ENCODE measurements at places on chromosomes 12 and 14.

- no peak for DNase-seq
Observed at GRCh38 chr12:26369588-26369987, 174.2 kb downstream of the SSPN start.

- DNase-seq: no peak
Observed at GRCh38 chr12:120257041-120257821, 8.3 kb downstream of the PXN start.

- DNase-seq: no peak
Observed at GRCh38 chr12:131030472-131031328, 77.0 kb downstream of the ADGRD1 start.

GRCh38 chr12:101768781-101769180 is 29.5 kb upstream of the SYCP3 start:
- DNase-seq: no peak

DNA sequence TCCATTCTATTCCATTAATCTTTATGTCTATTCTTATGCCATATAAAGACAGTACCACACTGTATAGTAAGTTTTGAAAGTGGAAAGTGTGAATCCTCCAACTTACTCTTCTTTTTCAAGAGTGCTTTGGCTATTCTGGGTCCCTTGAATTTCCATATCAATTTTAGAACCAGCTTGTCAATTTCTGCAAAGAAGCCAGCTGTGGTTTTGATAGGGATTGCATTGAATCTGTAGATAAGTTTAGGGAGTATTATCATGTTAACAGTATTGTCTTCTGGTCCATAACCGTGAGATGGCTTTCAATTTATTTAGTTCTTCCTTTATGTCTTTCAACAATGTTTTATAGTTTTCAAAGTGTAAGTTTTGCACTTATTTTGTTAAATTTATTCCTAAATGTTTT is 34.2 kb upstream of the GCH1 start:
- no peak for DNase-seq

- no peak for DNase-seq
Observed at GRCh38 chr14:105746124-105746514, 219.7 kb downstream of the TMEM121 start.

GRCh38 chr12:81597928-81598604 is 161.1 kb downstream of the PPFIA2 start:
- DNase-seq: no peak

DNA sequence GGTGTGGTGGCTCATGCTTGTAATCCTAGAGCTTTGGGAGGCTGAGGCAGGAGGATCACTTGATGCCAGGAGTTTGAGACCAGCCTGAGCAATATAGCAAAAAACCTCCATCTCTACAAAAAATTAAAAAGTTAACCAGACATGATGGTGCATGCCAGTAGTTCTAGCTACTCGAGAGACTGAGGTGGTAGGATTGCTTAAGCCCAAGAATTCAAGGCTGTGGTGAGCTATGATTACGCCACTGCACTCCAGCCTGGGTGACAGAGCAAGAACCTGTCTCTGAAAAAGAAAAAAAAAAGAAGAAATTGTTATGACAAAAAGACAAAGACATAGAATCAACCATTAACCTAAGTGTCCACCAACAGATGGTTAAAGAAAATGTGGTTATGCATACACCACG is 2.1 kb upstream of the ATP23 start:
- DNase-seq: no peak

DNA sequence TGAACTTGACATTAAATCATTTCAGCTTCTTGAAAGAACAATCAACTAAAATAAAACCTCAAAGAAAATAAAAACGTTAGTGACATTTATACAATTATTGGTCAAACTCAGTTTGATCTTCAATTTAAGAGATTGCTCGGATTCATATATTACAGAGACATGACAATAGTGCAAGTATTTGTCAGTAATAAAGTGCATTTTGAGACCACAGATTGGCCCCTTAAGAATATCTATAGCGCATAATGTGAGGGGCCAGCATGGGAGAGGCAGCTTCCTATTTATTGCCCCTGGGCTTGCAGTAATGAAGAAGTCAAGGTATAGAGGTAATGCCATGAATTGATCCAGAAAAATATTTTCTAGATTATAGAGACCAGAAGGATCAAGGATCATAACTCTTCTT is 552.3 kb downstream of the VRK1 start:
- DNase-seq: no peak

DNA sequence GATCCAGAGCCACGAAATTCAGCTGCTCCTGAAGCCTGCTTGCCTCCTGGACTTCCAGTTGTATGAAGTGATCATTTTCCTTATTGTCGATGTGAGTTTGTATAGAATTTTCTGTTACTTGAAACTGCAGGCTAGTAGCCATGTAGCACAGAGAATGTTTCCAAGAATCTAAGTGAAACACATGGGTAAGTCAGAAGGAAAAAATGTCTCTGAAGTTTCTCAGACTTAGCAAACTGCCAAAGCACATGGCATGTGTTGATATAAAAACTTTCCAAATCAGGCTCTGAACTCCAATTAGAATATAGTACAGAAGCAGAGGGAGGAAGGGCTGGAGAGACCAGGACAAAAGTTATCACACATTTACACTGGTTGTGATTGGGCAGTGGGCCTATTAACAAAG is 9.8 kb upstream of the PCNX1 start:
- no peak for DNase-seq

- peak; percentile 54 for DNase-seq
Observed at GRCh38 chr14:29528889-29529288, 398.8 kb downstream of the PRKD1 start.

GRCh38 chr12:68224613-68225285 is 861 bp downstream of the IL26 start:
- DNase-seq: no peak

- no peak for DNase-seq
Observed at GRCh38 chr12:49664167-49664566, 40.8 kb downstream of the PRPF40B start.

DNA sequence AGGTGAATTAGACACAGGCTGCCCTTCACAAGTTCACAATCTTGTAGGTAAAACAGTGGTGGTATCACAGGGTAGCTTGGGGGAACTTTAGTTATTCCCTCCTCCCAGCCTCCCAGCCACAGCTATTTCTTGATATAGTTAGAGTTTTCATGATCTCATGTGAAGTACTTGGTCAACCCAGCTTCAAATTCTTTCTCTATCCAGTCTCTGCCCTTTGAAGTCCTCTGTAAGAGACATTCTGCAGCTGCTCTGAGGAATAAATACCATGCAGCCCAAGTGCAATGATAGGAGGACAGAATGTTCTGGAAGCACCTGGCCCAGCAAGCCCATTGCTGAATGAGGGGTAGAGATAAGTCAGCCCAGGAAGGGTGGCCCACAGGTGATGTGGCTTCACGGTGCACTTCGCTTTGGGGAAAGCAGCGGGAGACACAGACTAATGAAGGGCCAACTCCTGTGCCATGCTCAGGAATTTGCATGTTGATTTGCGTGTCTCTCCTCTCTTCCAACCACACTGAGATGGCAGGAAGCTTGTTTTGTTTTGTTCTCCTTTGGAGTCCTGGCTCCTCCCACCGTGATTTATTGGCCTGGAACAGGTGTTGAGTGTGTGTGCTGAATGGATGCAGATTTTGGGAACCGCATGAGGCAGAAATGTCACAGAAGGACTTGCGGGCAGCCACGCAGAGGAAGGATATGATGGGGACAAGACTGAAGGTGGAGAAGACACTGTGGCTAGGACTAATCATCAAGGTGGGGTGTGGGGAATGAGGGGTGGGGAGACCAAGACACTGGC is 8.0 kb upstream of the TXNRD1 start:
- DNase-seq: no peak

GRCh38 chr14:98018628-98019027 is 1221.4 kb downstream of the VRK1 start:
- no peak for DNase-seq

Data from NCI-H187 treated with DMSO at 0.1 percent for 48 hours (cell line).